Sciatic nerve (tissue), 2 donors: ENCODE measurements at places on chromosomes 12 and 14.

- no peak for DNase-seq
Measured at GRCh38 chr14:100547633-100548294, 39.5 kb downstream of the BEGAIN start.

DNA sequence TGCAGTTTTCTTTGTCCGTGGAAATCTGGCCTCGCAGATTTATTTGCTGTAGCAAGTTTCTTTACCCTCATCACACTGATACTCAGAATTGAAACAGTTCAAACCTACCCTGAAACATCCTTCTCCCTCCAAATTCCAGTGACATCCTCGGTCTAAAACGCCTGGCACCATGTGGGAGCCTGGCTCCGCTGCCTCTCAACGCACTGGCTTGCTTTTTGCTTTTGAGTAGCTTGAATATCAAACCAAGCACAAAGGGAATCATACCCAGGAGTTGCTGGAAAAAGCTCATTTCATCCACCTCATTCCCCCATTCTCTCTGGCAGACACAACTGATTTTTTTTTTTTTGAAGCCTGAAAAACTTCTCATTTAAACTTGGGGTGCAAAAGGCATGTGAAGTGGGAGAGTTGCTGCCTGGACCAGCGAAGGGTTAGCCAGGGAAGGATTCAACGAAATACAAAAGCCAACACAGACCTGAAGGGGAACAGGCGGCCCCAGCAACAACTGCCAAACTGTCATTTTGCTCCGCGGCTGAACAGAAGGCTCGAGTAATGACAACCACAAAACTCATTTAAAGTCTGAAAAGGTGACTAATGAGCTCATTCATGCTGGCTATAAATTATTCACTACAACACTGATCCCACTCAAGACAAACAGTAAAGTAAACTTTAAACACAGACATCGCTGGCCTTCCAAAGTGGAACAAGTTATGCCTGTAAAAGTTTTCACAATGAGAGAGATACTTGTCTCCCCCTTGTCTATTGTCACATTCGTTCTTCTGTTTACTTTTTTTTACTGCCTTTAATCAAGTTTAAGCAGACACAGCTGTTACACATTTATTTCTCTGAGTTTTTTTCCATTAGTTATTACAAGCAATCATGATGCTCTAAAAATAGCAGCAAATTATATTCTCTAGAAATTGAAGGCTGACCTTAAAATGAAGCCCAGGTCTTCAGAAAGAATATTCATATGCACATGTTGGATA lies 12.5 kb upstream of the FOXN3 start:
- no peak for DNase-seq

- DNase-seq, result no peak
Measured at GRCh38 chr14:30005114-30005808, 77.6 kb upstream of the PRKD1 start.

GRCh38 chr14:63493246-63493645 lies 49.9 kb downstream of the PPP2R5E start:
- DNase-seq, result no peak

DNA sequence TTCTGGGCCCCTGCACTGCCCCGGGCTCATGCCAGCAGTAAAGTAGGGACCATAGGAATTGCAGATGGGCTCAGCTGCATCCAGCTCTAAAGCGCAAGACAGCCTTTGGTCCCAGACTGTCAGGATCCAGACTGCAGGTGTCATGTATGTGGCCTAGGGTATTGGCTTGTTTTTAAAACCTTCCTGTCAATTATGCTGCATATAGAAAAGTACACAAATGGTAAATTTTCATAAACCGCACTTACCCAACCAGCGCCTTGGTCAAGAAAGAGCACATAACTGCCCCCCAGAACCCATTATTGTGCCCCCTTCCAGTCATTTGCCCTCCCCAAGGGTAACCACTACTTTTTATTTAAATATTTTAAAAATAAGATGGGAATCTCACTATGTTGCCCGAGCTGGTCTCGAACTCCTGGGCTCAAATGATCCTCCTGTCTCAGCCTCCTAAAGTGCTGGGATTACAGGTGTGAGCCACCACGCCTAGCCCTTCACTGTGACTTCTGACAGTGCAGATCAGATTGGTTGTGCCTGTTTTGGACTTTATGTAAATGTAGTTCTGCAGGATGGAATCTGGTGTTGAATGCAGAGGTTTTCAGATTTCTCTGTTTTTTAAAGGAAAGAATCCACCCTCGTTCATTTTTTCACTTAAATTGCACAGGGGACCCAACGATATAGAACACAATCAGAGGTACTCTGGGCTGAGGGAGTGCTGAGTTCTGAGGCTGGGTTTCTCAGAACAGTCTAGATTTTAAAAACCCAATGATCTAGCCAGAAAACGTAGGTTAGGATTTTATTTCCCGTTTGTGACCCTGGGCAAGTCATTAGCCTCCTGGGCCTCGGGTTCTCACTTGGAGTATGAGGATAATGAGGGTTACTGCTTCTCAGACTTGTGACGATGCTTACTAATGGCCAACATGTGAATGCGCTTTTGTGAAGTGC lies 6.7 kb downstream of the NR4A1 start:
- no peak for DNase-seq

GRCh38 chr14:90060312-90060964 lies 1.4 kb upstream of the KCNK13 start:
- DNase-seq, result no peak

DNA sequence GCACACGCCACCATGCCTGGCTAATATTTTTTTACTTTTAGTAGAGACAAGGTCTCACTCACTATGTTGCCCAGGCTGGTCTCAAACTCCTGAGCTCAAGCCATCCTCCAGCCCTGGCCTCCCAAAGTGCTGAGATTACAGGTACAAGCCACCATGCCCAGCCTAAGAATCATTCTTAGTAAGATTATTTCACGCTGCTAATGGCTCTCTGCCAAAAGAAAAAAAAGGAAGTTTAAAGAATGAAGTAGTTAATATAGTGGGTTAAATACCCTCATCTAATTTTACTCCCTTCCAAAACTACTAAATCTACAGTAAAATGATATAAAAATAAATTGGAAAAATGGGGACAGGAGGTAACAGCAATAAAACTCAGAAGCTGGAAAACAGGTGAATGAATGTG lies 2.6 kb downstream of the ETFRF1 start:
- no peak for DNase-seq

- no peak for DNase-seq
Measured at GRCh38 chr12:63790608-63790945, 10.9 kb downstream of the RXYLT1 start.

DNA sequence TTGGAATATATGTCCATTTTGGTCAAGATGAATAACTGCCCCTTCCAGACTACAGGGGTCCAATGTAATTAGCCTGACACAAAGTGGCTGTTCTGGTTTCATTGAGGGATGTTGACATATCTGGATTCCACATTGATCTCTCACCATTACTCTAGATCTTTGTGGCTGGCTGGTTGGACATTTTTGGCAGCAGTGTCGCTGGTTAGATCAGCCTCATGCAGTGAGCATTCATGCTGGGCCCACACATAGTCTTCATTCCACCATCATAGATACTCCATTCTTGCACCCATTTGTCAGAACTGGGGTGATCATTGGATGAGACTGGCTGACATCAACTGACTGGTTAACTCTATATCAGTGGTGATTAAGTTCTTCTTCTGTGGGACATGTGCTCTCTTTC lies 74.4 kb downstream of the MGST1 start:
- DNase-seq, result no peak

DNA sequence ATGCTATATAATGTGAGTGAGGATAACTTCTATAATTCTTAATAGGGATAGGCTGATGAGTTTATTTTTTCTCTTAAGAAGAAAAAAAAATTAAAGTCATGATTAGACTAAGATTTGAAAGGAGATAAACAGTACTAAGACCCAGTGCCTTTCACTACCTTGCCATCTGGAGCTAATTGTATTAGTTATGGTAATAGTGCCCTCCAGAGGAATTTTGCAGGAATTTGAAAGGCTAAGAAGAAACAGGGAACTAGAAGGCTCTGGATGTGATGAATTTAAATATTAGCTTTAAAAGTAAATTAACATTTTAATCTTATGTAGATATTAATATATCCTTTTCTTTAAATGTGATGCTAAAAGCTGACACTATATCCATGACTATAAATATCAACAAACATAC lies 36.6 kb upstream of the PIK3C2G start:
- DNase-seq, result no peak
